Tongue (tissue), 3 donors: ENCODE measurements at places on chromosomes 5 and 9. TPM values are rescaled to one million over a fixed set of nuclear protein-coding genes. Genes with fewer than 3 reads are reported as not detected.

Gene AHRR
- 8.2 TPM for total RNA-seq

Gene CXXC5
- total RNA-seq: 93.9 TPM

Gene ADAMTS6
- 8.1 TPM for total RNA-seq

Gene CYSRT1
- total RNA-seq: 3.3 TPM

Gene DRD1
- total RNA-seq: 0.21 TPM

Gene FBP2
- 83.0 TPM for total RNA-seq

Gene SCGB3A2
- 5.8 TPM for total RNA-seq

Gene BARHL1
- total RNA-seq: not detected

Gene CTSV
- total RNA-seq: 2.9 TPM

Gene TNFSF15
- total RNA-seq: 1.8 TPM

Gene PCDHA1
- not detected for total RNA-seq

Gene LAMC3
- total RNA-seq: 6.4 TPM

Gene ADRA1B
- total RNA-seq: 0.51 TPM

Gene SMIM33
- not detected for total RNA-seq

Gene ZDHHC21
- total RNA-seq: 32.1 TPM

Gene IGIP
- 9.4 TPM for total RNA-seq

Gene INIP
- total RNA-seq: 20.5 TPM

Gene KCNV2
- not detected for total RNA-seq

Gene EFCAB9
- total RNA-seq: not detected

Gene ADAMTSL2
- total RNA-seq: 4.3 TPM

Gene SPAG8
- total RNA-seq: 3.7 TPM

Gene AFAP1L1
- 121 TPM for total RNA-seq

Gene PCDHA9
- total RNA-seq: 0.10 TPM

Gene INPP5E
- 8.4 TPM for total RNA-seq

Gene OLFM1
- 10.7 TPM for total RNA-seq

Gene FLT4
- 21.8 TPM for total RNA-seq

Gene C5orf52
- total RNA-seq: not detected

Gene FCN1
- total RNA-seq: 9.3 TPM

Gene PCDHB12
- 4.8 TPM for total RNA-seq

Gene GPR151
- total RNA-seq: not detected

Gene C5orf58
- not detected for total RNA-seq
